ENCODE measurements at places on chromosomes 16 and 17.
A peak's percentile ranks its signal among the peaks of the same experiment; 100 is the strongest.

DNA sequence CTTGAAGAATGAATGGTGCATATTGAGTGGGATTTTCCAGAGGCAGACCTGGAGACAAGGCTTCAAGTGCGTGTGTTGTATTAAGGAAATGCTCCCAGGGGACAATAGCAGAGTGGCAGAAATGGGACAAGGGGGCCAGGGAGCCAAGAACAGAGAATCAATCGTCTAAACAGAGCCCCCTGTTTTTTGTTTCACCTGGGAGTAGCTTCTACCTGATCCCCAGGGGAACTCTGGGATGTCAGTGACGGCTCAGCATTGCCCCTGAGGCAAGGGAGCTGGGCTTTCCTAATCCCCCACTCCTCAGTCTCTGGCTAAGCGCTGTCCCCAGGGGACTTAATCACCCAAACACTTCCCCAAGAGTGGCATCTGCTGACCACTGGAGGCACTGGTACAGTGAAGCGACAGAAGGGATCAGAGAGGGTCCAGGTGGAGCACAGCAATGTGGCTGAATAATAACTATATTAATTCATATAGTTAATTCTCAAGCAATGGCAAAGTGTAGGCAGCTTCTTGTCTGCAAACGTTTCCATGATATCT lies 35.7 kb upstream of the C16orf78 start:
- no peak for DNase-seq

GRCh38 chr16:67530013-67530939 lies 1.6 kb downstream of the RIPOR1 start:
- peak; percentile 72 for DNase-seq

- no peak for DNase-seq
Measured at GRCh38 chr17:53270936-53271335, 551.8 kb upstream of the KIF2B start.

GRCh38 chr17:1493291-1493980 lies 950 bp upstream of the MYO1C start:
- no peak for DNase-seq

DNA sequence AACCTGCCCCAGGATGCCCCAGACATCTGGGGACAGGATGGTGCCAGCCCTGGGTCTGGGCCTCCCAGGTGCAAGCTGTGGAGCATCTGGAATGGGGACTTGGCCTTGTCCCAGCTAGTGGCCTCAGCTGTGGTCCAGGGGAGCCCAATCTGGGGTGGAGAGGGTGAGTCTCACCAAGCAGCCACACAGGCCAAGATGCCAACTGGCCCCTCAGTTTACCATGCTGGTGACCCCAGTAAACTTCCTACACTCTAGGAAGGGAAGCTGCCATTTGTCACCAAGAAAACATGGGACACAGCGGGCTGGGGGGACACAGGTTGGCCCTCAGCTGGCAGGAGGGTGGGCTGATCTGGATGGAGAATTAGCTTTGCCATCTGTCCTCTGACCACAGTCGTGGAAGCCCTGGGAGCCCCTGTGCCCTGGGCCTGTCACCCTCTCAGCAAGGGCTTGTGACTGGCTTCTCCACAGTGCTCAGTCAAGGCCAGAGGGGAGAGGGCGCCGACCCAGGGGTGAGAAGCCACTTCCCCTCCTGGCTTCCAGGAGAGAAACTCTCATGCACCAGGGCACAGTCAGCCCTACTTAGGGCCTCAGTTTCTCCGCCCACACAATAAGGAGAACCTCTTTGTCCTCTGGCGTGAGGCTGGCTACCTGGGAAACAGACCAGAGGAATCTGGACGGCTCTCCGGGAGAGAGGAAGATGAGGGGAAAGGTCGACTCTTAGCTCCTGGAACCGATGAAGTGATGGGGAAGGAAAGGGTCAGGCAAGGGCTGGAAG lies 126.4 kb upstream of the SMURF2 start:
- DNase-seq = no peak

GRCh38 chr16:67926181-67926750 lies 5.4 kb downstream of the CTRL start:
- peak; percentile 34 for DNase-seq

- peak; percentile 14 for DNase-seq
Measured at GRCh38 chr16:51607201-51607651, 456.2 kb upstream of the SALL1 start.

GRCh38 chr17:74547264-74547663 lies 1.3 kb upstream of the CD300C start:
- DNase-seq = no peak

- DNase-seq = no peak
Measured at GRCh38 chr16:17391715-17392114, 79.0 kb downstream of the XYLT1 start.

- DNase-seq = peak; percentile 28
Measured at GRCh38 chr17:34319039-34319483, at the start of gene CCL8. Gene CCL8 (plus strand): TSS chr17:34319435. CDS start chr17:34319502, 67 bp downstream.

DNA sequence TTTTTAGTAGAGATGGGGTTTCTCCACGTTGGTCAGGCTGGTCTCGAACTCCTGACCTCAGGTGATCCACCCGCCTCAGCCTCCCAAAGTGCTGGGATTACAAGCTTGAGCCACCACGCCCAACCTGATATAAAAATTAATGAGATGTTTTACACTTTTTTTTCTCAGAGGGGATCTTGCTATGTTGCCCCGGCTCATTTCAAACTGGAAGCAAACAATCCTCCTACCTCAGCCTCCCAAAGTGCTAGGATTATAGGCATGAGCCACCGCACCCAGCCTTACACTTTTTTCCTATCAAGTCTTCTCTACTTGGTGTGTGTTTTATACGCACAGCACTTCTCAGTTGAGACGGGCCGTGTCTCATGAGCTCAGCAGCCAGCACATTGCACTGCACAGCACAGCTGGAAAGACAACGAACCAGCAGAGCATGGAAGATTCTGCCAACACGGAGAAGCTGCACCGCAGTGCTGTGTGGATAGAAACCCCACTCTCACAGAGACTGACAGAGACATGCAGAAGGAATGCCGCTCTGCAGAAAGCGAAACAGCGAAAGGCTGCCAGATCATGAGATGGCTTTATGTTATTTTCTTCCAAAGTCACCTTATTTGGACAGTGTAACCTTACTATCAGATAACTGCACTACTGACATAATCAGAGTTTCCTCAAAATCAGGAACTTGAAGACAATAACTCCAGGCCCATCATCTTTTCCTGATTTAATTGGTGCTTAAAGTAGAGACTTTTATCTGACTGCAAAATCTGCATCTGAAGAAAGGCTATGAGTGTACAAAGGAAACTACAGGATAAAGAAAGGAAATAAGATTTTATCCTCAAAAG lies 6.5 kb upstream of the QRICH2 start:
- DNase-seq = no peak

GRCh38 chr16:17359788-17360390 lies 110.9 kb downstream of the XYLT1 start:
- peak; percentile 48 for DNase-seq

- no peak for DNase-seq
Measured at GRCh38 chr17:79010304-79010646, 711 bp upstream of the CANT1 start.

All from fibroblast of the aortic adventitia (primary cell).